ENCODE measurements at places on chromosomes 3 and 15. TPM values are rescaled to one million over a fixed set of nuclear protein-coding genes. Genes with fewer than 3 reads are reported as not detected.

- DNase-seq: no peak
- H3K27me3 ChIP-seq: no peaks in the 10 kb centered on the region
- no peak overlapping the region for H3K27ac ChIP-seq
- H3K36me3 ChIP-seq: no peaks in the 10 kb centered on the region
Measured at GRCh38 chr15:39462691-39463090, 118.2 kb upstream of the THBS1 start.

GRCh38 chr3:135020181-135020580 lies 225.1 kb downstream of the EPHB1 start:
- H3K4me3 ChIP-seq: no peak overlapping the region
- no peak for DNase-seq
- H3K36me3 ChIP-seq: no peaks in the 10 kb centered on the region
- no peak overlapping the region for H3K27ac ChIP-seq
- H3K27me3 ChIP-seq: no peaks in the 10 kb centered on the region

DNA sequence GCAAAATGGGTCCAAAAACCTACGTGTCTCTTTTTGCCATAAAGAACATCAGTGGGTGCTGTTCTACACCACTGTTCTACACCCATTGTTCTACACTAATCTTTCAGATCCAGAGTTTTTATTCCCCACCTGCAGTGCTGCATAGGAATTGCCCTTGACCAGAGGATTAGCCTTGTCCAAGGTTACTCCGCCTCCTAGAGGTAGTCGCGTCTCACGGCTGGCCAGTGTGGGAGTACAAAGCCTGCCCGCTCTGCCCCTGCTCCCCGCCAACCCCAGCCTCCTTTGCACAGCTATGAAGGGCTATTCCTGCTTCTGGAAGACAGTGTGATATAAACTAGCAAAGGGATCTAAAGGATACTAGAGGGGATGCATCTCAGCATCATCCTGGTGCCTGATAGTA lies 222.1 kb upstream of the LMCD1 start:
- H3K4me1 ChIP-seq: no peaks in the 10 kb centered on the region
- no peaks in the 10 kb centered on the region for H3K36me3 ChIP-seq
- DNase-seq: no peak
- no peaks in the 10 kb centered on the region for H3K27me3 ChIP-seq
- no peak overlapping the region for H3K27ac ChIP-seq
- H3K4me3 ChIP-seq: no peak overlapping the region

TERC gene
- total RNA-seq: 2.7 TPM

SAMMSON gene
- not detected for total RNA-seq
